ENCODE measurements at places on chromosomes 4 and X.

- H3K27me3 ChIP-seq, result peaks cover 8% of the 10 kb centered on the region
- H3K27ac ChIP-seq, result no peak overlapping the region
- no peak for DNase-seq
- H3K4me3 ChIP-seq, result no peak overlapping the region
These were observed 73.5 kb upstream of the CAMK2D start for GRCh38 chr4:113835005-113835404.

- no peak overlapping the region for H3K27ac ChIP-seq
- no peak overlapping the region for H3K4me3 ChIP-seq
- peaks cover 1% of the 10 kb centered on the region for H3K4me1 ChIP-seq
- H3K36me3 ChIP-seq, result no peaks in the 10 kb centered on the region
- H3K27me3 ChIP-seq, result peaks cover 40% of the 10 kb centered on the region
These were observed 16.1 kb downstream of the CLCN4 start for GRCh38 chrX:10172877-10173276.

GRCh38 chrX:39856472-39857121 lies 241.2 kb downstream of the BCOR start:
- H3K27ac ChIP-seq, result no peak overlapping the region
- H3K4me3 ChIP-seq, result no peak overlapping the region
- H3K4me1 ChIP-seq, result peaks cover 91% of the 10 kb centered on the region
- H3K36me3 ChIP-seq, result peaks cover 7% of the 10 kb centered on the region
- DNase-seq, result no peak

GRCh38 chr4:156754832-156755570 lies 216.6 kb downstream of the PDGFC start:
- H3K4me3 ChIP-seq, result no peak overlapping the region
- no peak overlapping the region for H3K27ac ChIP-seq
- H3K4me1 ChIP-seq, result no peaks in the 10 kb centered on the region
- no peaks in the 10 kb centered on the region for H3K27me3 ChIP-seq

GRCh38 chrX:68079961-68080360 lies 353.3 kb downstream of the OPHN1 start:
- peaks cover 32% of the 10 kb centered on the region for H3K27me3 ChIP-seq
- no peaks in the 10 kb centered on the region for H3K36me3 ChIP-seq
- H3K4me1 ChIP-seq, result no peaks in the 10 kb centered on the region
- H3K27ac ChIP-seq, result no peak overlapping the region

DNA sequence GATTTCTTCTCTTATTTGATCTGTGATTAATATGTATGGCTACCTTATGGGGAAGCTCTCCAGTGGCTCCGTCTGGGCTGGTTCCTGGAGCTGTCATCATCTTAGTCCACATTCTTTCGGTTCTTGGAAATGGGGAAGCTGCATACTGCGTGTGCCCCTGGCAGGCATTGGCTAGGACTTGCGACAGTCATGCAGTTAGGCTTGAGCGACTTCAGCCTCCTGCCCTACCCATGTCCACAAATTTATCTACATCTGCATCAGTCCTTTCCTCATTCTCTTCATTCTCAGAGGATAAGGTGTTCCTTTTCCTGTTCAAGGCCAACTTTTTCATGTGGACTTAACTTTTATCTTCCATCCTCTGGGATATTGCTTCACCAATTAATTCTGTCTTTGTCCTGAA lies 214.2 kb downstream of the RELL1 start:
- DNase-seq, result no peak
- H3K4me1 ChIP-seq, result no peaks in the 10 kb centered on the region
- no peaks in the 10 kb centered on the region for H3K36me3 ChIP-seq
- H3K27ac ChIP-seq, result no peak overlapping the region
- H3K4me3 ChIP-seq, result no peak overlapping the region

- H3K27me3 ChIP-seq, result no peaks in the 10 kb centered on the region
- peaks cover 62% of the 10 kb centered on the region for H3K4me1 ChIP-seq
- peaks cover 12% of the 10 kb centered on the region for H3K36me3 ChIP-seq
- peak; percentile 42 for DNase-seq
These were observed 51.3 kb upstream of the MAP3K15 start for GRCh38 chrX:19566359-19567222.

All from activated T-cell treated with anti-CD3 and anti-CD28 coated beads, Interleukin-2, amount 50 U/mL, for 72 hours (primary cell).